ENCODE measurements at places on chromosomes 2 and 18.
A peak's percentile ranks its signal among the peaks of the same experiment; 100 is the strongest.

DNA sequence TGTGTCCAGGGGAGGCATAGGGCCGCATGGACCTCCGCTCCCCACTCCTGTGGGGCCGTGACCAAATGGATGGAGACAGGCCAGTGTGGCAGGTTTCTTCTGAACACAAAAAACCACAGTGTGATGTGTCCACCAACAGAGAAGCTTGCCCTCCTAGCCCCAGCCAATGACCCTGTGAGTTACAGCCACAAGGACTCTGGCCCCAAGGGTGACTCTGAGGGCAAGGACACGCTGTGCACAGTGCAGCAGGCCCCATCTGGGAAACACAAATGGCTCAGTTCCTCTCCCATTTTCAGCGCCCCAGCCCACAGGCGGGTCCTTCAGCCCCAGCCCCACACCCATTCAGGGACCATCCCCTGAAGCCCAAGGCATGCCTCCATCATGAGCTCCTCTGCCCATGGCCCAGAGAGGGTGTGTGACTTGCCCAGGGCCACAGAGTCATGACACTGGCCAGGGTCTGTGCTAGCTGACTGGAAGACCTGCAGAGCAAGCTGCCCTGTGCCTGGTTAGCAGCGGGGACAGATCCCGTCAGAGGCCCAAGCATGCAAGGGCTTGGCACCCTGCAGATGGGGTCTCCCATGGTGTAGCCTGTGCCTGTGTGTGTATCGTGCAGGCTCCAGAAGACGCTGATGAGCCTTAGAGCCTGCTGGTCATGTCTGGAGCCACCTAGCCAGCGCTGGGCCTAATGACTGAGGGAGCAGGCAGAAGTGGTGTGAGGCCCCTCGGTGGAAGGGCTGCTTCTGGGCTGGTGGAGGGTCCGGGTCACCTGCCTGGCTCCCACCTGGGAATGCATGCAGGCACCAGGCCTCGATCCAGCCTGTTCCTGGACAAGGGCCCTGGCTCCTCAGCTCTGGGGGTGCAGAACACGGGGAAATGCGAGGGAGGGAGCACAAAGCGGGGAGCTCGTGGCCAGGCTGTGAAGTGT, 47.7 kb downstream of the HS6ST1 start:
- no peak for DNase-seq

- no peak for DNase-seq
Observed at GRCh38 chr2:64092502-64092901, 51.7 kb downstream of the PELI1 start.

GRCh38 chr18:67766930-67767329, 250.4 kb upstream of the DSEL start:
- DNase-seq, result peak; percentile 50

GRCh38 chr2:203621981-203622515, 84.4 kb upstream of the CD28 start:
- DNase-seq, result no peak

DNA sequence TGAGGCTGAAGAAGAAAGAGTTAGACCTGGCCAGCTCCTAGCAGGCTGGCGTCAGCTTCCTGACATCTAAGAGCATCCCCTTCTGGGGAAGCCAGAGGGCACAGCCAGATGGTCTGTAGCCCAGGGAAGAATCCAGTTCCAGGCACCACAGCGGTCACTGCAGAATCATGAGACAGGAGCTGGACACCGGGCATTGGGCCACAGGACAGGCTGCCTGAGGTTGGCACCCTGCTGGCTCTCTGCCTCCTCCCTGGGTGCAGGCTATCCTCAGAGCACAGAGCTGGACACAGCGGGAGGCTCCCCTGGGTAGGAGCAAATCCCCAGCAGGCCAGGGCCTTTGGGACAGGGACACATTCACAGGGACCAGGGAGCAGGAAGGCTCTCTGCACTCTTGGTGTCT, 19.8 kb upstream of the ATOH8 start:
- no peak for DNase-seq

DNA sequence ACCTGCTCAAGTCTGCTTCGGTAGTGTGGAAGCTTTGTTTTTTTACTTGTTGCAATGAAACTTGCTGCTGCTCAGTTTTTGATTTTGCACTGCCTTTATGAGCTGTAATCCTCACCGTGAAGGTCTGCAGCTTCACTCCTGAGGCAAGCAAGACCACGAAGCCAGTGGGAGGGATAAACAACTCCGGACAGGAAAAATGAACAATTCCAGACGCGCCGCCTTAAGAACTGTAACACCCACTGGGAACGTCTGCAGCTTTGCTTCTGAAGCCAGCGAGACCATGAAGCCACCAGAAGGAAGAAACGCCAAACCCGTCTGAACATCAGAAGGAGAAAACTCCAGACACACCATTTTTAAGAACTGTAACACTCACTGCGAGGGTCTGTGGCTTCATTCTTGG, 245.7 kb upstream of the REG3G start:
- DNase-seq, result no peak

- DNase-seq, result no peak
Observed at GRCh38 chr2:48116497-48116896, 210.2 kb upstream of the FBXO11 start.

- DNase-seq, result no peak
Observed at GRCh38 chr2:174972924-174973323, 32.3 kb downstream of the CHN1 start.

- no peak for DNase-seq
Observed at GRCh38 chr2:1972011-1972410, 227.7 kb upstream of the PXDN start.

DNA sequence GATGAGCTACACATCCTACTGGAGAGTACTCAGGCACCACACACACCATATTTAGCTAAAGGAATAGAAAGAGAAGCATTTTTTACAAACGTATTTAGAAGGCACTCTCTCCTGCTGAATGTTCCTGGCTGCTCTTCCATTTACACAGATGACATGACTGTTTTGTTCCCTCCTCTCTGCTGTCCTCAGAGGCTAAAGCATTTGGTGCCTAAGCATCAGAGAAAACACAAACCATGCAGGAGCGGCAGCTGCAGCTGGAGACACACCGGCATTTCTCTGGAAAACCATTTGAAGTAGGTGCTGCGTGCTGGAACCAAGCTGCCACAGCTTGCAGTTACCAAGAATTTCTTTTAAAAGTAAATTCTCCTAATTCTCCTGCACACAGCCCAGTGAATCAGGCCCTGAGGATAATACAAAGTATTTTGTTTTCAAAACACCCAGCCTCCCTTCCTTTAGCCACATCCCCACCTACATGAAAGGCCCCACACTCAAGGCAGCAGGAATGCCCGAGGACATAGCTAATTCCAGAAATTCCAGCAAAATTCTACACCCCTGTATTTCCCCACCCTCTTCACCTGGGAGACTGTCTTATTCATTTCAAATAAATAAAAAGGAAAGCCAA, 488.9 kb upstream of the SOX11 start:
- no peak for DNase-seq

- DNase-seq, result no peak
Observed at GRCh38 chr2:167579826-167580225, 667.6 kb downstream of the STK39 start.

DNA sequence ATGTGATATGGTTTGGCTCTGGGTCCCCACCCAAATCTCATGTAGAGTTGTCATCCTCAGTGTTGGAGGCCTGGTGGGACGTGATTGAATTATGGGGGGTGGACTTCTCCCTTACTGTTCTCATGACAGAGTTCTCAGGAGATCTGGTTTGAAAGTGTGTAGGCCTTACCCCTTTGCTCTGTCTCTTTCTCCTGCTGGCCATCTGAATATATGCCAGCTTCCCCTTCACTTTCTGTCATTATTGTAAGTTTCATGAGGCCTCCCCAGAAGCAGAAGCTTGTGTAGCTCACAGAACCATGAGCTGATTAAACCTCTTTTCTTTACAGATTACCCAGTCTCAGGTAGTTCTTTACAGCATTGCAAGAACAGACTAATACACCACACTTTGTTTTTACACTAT, 222.3 kb downstream of the DOK6 start:
- DNase-seq, result no peak

DNA sequence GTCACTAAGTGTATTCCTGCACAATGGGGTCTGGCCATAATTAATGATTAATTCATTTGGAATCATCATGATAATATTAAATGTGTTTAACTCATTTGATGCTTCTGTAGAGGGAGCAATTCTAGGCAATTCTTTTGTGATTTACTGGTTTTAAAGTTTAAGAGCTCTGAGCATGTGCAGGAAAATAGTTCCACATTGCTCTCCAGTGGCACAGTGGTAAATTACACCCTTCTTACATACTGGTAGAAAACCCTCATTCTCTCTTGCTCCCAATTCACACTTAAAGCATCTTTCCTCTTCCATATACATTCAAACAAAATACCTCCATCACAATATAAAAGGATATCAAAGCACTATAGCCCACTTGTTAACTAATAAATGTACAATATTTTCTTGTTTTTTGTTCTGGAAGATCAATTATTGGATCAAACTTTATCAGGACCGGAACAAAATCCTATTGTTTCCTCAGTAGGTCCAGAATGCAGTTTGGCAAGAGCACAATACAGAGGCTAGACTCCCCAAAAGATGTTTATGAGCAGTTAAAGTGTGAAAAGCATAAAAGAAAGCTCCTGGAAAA, 844.3 kb downstream of the MBD2 start:
- peak; percentile 2 for DNase-seq

DNA sequence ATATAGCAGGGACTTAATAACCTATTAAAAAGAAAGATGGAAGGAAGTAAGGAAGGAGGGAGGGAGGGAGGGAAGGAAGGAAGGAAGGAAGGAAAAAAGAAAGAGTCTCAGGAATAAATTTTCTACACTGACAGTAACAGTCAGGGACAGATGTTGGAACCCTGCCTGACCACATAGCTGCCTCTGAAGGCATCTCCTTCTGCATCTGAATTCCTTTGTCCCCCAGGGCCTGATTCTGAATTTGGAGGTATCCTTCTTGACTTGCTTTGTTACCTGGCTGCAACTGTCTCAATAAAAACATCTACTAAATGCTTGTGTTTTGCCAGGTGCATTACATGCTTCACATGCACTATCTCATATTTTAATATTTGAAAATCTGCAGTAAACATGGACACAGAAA, 17.4 kb upstream of the LRATD1 start:
- DNase-seq, result no peak

GRCh38 chr2:223642506-223642905, 40.3 kb upstream of the SCG2 start:
- DNase-seq, result no peak

GRCh38 chr2:82596581-82596980, 1862.5 kb downstream of the SUCLG1 start:
- no peak for DNase-seq

DNA sequence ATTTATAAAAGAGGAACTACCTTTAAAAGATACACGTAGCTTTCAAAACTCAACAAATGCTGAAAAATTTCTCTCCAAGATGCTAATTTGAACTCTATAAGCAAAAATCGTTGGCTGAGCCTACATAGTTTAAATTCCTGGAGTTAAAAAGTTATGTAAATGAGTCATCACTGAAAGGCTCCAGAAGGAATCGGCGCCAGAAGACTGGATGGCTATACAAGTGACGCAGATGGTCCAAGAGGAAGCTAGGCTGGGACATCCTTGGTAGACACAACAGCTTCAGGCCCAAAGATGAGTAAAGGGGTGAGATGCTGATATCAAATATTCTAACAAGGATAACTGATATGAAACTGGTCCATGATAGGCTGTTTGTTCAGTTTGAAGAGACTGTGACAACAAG, 22.8 kb upstream of the DNAH6 start:
- DNase-seq, result peak; percentile 71

GRCh38 chr2:375956-376307, 88.0 kb upstream of the ALKAL2 start:
- no peak for DNase-seq

GRCh38 chr18:79515331-79515730, 119.6 kb downstream of the NFATC1 start:
- DNase-seq, result no peak

DNA sequence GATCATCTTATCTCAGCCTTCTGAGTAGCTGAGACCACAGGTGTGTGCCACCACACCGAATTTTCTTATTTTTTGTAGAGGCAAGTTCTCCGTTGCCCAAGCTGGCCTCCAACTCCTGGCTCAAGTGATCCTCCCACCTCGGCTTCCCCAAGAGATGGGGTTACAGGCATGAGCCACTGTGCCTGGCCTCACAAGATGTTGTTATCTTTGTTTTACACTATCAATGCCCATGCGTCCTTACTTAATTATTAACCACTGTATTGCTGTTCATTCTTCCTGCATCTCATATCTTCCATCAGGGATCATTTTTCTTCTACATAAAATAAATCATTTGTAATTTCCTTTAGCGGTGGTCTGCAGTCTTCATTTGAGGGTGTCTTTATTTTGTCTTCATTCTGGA, 181.9 kb downstream of the TGIF1 start:
- no peak for DNase-seq

DNA sequence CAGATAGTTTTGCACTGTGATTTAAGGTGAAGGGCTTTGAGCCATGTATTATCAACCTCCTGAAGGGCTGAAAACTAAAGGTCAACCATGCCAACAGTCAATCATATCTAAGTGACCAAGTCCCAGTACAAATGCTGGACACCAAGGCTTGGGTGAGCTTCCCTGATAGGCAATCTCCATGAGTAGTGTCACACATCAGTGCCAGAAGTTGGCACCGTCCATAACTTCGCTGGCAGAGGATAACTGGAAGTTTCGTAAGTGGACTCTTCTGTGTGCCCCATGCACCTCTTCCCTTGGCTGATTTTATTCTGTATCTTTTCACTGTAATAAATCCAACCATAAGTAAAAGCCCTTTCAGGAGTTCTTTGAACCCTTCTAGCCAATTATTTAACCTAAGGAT, 13.2 kb downstream of the REV1 start:
- no peak for DNase-seq

GRCh38 chr2:137873536-137874244, 90.6 kb upstream of the HNMT start:
- DNase-seq, result no peak

DNA sequence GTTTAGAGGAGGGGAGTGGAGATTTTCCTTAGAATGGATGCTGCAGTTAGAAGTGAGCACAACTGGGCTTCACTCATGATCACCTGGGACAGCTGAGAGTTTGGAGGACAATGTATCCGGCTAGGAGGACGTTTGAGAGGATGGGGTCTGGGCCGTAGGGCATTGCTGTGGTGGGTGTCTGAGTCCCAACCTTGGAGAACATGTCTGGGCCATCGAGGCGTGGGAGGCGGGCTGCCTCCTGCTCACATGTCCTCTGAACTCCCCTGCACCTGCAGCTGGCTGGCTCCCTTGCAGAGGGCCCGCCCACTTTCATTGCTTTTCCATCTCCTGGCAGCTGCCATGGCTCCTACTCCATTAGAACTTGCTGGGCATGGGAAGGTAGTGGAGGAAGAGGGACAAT, 203.0 kb upstream of the PXDN start:
- no peak for DNase-seq

DNA sequence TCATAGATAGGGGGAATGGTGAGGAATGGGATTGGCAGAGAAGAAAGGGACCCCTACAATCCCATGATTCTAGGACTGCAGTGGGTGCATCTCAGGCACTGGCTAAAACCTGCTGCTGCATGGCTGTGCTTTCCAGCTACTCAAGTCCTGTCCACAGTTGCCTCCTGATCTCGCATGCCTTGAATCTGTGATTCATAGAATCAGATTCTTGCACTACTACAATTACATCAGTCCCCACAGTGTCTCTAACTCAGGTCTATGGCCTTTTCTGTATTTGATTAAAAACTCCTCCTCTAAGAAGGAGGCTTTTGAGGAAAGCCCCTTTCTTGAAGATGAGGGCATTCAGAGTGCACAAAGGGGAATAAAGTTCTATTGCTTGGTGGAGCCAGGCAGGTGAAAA, 117.4 kb downstream of the LRATD1 start:
- no peak for DNase-seq
